HT1080 (cell line): ENCODE measurements at places on chromosomes 3 and 15. TPM values are rescaled to one million over a fixed set of nuclear protein-coding genes. Genes with fewer than 3 reads are reported as not detected.

The PLCH1 gene
- 0.37 and 0.53 TPM in 2 replicates for total RNA-seq

The CCR5 gene
- total RNA-seq, result not detected in 2 replicates

The ZIC1 gene
- not detected in 2 replicates for total RNA-seq

The AGTR1 gene
- 0.07 TPM in 1 of 2 replicates, not detected in the other for total RNA-seq

The SLCO2A1 gene
- 0.02 TPM in 1 of 2 replicates, not detected in the other for total RNA-seq

The SMCO1 gene
- total RNA-seq, result 0.14 TPM in 1 of 2 replicates, not detected in the other

The XCR1 gene
- total RNA-seq, result not detected in 2 replicates

The ASB14 gene
- total RNA-seq, result 0.20 TPM in 1 of 2 replicates, not detected in the other

The MNS1 gene
- 3.0 TPM in 2 replicates for total RNA-seq

DNA sequence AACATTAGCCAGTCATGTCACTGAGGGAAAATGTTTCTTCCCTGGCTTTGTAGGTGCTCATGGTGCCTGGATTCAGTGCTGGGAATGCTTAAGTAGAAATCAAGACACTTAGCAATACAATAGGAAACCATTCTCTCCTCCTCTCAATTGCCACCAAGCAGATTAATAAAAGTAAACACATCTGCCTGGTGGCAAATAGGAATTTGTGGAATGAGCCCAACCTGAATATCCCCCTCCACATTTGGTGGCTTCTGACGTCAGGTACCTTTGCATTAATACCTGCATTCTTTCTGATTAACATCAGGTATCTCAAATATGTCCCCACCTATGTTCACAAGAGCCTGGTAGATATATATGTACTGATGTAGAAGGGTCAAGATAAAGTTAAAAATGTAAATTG lies 42.7 kb downstream of the PPP2R3A start:
- no peak for DNase-seq

DNA sequence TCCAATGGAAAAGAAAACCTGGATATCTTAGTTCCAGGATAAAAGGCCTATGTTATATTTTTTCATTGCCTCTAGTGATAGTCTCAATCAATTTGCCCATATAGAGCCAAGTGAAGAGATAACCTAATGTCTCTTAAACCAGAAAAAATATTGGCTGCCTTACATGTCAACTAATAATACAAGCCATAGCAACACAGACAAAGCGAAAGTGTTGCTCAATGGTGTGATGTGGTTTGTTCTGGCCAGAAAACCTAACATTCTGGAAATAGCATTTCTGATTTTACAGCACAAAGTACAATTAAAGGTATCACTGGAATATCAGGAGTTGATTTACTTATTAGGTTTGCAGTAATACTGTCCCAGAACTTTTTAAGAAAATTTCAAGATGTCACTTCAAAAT lies 101.5 kb downstream of the ATP8B4 start:
- DNase-seq, result no peak

DNA sequence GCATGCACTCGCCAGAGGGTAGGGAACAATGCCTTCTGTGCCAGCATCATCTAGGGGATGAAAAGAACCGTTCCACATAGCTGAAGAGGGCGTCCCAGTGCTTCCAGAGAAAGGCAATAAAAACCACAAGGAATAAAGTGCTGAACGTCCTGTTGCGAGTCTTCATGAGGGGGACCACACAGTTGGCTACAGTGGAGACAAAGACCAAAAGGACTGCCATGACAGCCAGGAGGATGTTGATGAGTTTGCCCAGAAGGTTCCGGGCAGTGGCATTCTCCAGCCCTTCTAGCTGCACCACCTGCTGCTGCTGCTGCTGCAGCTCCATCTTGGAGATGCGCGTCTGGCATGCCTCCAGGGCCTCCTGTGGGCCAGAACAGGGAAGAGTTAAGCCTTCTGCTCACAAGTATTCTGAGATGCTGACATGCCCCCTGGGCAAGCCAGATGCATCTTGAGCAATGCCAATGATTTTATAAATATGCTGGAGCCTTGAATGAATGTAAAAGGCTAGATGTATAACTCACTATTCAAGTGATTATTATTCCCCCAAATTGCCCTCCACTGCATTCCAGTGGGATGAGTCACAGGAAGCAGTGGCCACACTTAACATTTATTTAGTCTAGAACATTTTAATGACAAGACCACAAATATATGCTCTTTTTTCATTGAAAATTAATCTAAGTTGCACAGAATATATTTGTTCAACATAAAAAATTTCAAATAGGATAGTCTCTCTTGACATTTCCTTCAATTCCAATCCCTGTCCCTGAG lies 45.1 kb upstream of the PLXND1 start:
- peak; percentile 95 for DNase-seq

- DNase-seq, result no peak
Measured at GRCh38 chr3:101303836-101304235, 16.5 kb downstream of the IMPG2 start.

DNA sequence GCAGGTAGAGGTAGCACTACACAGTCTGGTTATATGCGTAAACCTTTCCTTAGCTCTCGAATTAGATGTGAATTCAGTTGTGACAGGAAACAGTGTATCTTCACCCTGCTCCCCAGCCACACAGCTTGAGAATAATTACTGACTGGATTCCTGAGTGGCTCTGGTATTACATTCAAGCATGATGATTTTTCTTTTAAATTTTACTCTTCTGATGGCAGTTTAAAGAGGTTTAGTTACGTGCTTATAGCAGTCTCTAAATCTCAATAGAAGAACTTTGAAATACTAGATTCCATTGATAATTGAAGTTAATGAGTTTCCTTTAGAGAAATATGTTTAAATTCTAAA lies 98.8 kb downstream of the FNDC3B start:
- DNase-seq, result no peak

- no peak for DNase-seq
Measured at GRCh38 chr15:52104532-52105004, 8.0 kb downstream of the BCL2L10 start.

DNA sequence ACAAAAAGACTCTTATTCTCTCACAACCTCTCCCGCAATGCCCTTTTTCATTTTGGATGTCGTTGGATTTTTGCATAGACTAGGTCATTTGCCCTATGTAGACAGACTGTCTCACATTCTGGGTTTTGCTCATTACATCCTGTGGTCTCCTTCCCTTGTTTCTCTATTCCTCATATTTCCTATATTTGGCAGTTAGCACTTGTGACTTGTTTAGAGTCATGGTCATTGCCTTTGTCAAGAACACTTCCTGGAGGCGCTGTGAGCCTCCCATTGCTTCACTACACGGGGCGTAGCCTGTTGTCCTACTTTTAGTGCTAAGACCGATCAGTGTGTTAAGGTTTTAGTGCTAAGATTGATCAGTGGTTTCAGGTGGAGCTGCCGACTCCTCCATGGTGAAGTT lies 16.1 kb upstream of the TATDN2 start:
- DNase-seq, result no peak

DNA sequence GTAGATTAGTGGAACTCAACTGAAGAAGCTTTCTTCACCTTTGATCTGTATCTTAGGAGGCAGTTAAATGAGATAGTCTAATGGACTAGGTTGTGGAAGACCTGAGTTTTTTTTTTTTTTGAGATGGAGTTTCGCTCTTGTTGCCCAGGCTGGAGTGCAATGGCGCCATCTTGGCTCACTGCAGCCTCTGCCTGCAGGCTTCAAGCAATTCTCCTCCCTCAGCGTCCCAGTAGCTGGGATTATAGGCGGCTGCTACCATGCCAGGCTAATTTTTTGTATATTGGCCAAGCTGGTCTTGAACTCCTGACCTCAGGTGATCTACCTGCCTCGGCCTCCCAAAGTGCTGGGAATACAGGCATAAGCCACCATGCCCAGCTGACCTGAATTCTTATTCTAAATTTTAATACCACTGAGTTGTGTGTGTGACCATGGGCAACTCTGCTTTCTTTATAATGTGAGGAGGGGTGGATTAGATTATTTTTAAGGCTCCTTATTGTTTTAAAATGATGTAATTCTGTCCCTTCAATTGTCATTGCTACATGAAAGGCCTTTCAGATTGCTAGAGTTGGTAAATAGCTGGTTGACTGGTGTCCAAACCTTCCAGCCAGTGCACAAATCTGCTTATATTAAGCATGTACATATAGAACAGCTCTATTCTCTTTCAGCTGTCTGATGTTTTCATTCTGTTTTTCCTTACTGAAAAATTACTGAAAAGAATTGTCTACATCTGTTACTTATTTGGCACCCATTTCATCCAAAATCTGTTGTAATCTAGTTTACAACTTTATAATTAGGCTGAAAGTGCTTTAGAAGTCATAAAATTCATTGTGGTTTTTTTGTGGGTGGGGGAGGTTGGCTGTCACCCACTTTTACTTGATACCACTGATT lies 2.3 kb downstream of the LNP1 start:
- DNase-seq, result peak; percentile 61

DNA sequence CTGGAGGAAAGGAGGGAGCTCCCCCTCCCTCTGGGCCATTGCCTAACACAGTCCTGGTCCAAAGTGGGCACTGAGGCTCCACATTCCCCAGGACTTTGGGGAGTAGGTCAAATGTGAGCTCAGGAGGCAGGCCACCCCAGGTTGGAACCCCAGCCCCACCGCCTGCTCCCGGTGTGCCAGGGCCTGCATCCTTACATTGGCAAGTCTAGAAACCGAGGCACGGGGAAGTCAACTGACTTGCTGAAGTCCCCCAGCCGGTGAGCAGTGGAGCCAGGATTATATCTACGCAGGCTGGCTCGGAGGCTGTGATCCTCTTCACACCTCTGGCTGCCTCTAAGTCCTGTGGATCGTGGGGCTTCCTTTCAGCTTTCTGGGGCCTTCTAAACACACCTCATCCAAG lies 48.7 kb downstream of the RHCG start:
- no peak for DNase-seq

GRCh38 chr15:57607570-57608000 lies 15.9 kb downstream of the MYZAP start:
- peak; percentile 93 for DNase-seq

DNA sequence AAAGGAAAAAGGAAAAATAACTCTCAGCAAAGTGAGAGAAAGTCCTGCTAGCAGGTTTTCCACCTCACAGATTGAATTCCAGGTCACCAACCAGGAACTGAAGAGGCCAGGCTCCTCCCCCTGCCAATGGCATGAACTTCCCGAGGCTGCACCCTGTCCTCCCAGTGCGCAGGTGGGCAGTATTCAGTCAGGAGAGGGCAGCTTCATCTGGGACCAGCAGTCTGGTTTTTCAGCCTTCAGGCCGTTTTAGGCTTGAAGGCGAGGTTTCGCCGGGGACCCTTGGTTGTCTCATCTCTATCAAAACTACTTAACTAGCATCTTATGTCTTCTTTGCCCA lies 41.2 kb downstream of the TRAT1 start:
- peak; percentile 60 for DNase-seq

DNA sequence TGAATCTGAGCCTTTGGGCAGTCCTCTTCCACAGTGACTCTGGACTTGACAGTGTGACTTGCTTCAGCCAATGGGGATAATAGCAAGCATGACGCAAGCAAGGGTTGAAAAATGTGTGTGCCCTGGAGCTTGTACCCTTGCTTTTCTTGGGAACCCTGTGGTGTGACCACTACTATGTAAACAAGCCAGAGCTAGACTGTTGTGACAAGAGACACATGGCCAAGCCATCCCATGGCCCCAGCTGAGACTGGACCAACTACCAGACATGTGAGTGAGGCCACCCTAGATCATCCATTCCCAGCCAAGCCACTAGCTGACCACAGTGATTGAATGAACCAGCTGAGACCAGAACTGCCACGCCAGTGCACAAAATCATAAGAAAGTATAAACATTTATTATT lies 11.8 kb downstream of the MYO1E start:
- DNase-seq, result no peak

DNA sequence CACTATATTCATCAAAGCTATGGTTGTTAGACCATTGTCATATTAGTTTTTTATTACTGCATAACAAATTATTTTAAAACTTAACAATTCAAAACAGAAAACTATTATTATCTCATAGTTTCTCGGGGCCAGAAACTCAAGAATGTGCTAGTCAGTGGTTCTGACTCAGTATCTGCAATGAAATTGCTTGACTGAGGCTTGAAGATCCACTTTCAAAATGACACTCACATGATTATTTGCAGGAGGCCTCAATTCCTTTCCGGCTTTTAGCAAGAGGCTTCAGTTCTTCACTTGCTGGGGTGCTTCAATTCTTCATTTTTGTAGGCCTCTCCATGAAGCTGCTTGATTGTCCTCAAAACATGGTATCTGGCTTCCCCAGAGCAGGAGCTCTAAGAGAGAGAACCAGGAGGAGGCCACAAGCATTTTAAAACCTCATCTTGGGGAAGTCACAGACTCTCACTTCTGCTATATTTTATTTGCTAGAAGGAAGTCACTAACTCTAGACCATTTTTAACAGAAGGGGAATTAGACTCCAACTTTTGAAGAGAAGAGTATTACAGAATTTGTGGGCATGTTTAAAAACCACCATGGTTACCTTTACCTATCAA lies 383.7 kb downstream of the MFSD1 start:
- no peak for DNase-seq

- peak; percentile 18 for DNase-seq
Measured at GRCh38 chr15:39301589-39301999, 279.3 kb upstream of the THBS1 start.

GRCh38 chr15:66655997-66656396 lies 46.0 kb upstream of the SMAD6 start:
- DNase-seq, result no peak

DNA sequence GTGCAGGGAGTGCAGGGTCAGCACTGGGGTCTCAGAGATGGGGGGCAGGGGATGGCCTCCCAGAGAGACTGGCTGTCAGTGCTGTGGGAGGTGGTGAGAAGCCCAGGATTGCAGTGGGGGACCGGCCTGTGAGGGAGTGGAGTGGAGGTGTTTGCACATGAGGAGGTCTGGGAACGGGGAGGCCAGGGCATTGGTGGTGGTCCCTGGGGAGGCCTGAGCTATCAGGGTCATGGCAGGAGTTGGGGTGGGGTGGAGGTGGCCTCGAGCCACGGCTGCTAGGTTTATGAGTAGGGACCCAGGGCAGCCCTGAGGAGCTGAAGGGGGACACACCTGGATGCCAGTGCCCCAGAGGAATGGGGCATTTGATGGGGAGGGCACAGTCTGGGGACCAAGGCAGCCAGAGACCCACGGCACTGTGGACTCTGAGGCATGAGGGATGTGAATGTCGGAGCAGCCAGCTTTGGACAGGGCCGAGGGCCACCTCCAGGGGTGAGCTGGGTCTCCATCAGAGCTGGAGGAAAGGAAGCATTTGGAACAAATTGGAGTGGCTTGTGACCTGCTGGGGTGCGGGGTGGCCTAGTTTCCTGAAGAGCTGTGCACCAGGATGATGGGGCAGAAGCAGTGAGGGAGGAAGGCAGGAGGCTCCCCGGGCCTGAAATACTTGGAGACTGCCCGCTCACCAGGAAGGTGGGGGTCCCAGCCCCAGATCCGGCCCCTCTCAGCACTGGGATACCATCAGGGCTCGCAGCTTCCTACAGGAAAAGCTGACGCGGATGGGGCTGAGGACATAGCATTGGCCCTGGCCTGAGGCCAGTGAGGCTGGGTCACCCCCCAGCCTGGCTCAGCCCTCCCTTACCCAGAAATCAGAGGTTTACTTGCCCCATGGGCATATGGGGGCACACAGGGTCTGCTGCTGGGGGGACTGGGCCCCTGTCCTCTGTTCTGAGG lies 9.5 kb upstream of the CSPG4 start:
- DNase-seq, result no peak

DNA sequence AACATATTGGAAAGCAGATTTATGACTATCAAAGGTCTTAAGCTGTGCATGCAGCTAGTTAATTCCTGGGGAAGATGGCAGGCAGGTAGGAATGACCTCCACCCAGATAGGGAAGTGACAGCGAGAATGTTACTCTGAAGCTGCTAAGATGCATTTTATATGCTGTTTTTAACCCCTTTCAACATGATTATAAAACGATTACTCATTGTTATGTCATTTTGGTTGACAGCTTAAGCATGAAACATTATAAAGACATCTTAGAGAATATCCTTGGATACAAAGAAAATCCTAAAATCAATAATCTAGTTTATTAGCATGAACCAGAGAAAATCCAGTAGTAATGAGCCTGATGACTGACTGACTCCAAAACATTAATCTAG lies 220.5 kb downstream of the NR1D2 start:
- no peak for DNase-seq

- no peak for DNase-seq
Measured at GRCh38 chr15:88695691-88696251, 57.0 kb downstream of the ISG20 start.
